Heart left ventricle (tissue), 16 donors: ENCODE measurements at places on chromosomes 2 and 18.

GRCh38 chr2:240556553-240557100 lies 1.2 kb downstream of the ANKMY1 start:
- peak; percentile 71 for DNase-seq

DNA sequence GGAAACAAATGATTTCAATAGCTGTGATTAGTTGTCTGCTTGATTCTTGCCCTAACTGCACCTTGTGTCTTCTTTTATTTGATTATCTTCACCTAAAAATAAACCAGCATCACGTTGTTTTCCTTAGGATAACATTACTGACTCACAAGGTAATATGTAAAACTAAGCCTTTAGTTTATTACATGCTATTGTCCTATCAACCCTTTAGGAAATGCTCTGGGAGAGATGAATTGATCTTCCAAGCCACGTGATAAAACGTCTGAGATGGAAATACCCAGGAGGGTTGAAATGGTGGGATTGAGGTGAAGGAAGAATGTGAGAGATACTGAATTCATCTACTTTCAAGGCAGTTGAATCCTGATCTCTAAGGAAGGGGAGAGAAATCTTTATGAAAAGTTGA lies 34.5 kb upstream of the TMEM178A start:
- no peak for DNase-seq

DNA sequence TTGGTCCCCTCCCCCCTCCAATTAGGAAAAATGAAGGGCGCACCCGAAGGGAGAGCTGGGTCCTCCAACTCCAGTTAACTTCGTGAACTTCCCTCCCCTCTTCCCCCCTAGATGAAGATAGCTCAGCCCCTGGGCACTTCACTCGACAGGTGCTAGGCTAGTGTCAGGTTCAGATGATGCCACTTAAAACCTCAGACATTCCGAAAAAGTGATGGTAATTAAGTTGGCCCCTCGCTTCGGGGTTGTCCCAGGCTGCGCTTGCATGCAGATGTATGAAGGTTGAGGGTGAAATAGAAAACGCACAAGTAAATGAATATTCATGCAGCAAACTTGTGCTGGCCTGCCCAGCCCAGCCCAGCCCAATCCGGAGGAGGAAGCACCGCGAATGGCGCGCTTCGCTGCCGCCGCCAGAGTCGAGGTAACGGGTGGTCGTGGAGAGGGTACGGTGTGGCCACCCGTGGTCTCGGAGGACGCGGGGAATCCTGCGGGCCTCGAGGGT lies 3.0 kb upstream of the GBX2 start:
- no peak for DNase-seq

GRCh38 chr2:189559579-189560272 lies 20.9 kb downstream of the SLC40A1 start:
- DNase-seq = peak; percentile 31

GRCh38 chr2:241137276-241138190 lies 11.7 kb downstream of the PASK start:
- no peak for DNase-seq

DNA sequence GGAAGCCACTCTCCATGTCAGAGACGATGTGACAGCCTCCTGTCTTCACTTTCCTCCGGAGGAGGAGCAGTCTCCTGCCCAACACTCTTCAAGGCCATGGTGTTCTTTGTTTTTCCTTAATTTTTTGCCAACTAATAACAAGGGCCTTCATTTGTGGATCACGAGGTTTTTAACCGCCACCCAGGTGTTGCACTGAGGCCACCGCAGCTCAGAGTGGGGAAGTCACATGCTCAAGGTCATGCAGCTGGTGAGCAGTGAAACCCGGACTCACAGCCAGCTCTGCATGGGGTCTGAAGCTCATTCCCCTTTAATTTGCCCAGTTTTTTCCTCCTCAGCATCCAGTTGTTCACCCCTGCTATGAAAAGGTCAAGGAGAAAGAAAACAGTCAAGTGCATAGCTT lies 19.6 kb downstream of the ENOSF1 start:
- no peak for DNase-seq
